Liver (tissue), 10 donors: ENCODE measurements at places on chromosomes 16 and 17.

DNA sequence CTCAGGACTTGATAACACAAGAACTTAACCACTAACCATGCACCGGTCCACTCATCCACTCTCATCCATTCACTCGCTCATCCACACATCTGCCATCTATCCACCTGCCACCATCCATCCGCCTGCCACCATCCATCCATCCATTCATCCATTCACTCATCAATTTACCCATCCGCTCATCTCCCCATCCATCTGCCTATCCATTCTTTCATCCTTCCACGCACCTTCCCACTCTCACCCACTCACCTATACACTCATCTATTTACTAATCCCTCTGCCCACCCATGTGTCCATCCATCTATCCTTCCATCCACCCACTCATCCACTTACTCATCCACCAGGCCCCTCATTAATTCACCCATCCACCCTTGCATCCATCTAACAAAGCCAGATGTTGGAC lies 131.0 kb downstream of the MRM1 start:
- no peak overlapping the region for H3K27ac ChIP-seq
- DNase-seq, result no peak
- H3K27me3 ChIP-seq, result peaks cover 2% of the 10 kb centered on the region
- no peaks in the 10 kb centered on the region for H3K36me3 ChIP-seq
- H3K4me3 ChIP-seq, result no peak overlapping the region

DNA sequence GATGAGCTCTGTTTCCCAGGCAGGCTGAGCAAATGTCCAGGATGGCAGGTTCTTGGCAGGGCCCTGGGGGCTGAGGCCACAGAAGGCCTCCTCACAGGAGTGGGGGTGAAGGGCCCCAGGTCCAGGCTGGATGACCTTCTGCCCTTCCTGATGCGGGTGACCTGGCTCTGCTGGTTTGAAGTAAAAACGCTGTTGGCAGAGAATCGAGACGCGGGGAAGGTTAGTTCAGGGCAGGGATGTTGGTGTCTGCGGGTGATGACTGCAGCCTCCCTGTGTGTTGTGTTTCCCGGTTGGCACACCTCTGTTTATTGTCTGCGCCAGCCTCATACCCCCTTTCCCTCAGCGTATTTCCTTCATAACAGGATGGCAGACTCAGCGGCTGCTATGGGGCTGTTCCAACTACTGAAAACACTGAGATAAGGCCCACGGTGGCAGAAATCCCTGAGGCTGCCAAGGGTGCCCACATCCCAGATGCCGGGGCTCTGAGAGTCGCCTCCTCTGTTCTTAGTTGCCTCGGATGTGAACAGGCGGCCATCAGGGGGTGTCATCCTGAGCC lies 104.6 kb downstream of the METRNL start:
- DNase-seq, result no peak
- no peak overlapping the region for H3K4me3 ChIP-seq
- no peaks in the 10 kb centered on the region for H3K36me3 ChIP-seq
- H3K4me1 ChIP-seq, result no peaks in the 10 kb centered on the region

GRCh38 chr16:76164970-76165558 lies 112.1 kb upstream of the CNTNAP4 start:
- H3K27me3 ChIP-seq, result no peaks in the 10 kb centered on the region
- H3K27ac ChIP-seq, result no peak overlapping the region
- no peaks in the 10 kb centered on the region for H3K36me3 ChIP-seq
- no peak for DNase-seq
- no peaks in the 10 kb centered on the region for H3K4me1 ChIP-seq

DNA sequence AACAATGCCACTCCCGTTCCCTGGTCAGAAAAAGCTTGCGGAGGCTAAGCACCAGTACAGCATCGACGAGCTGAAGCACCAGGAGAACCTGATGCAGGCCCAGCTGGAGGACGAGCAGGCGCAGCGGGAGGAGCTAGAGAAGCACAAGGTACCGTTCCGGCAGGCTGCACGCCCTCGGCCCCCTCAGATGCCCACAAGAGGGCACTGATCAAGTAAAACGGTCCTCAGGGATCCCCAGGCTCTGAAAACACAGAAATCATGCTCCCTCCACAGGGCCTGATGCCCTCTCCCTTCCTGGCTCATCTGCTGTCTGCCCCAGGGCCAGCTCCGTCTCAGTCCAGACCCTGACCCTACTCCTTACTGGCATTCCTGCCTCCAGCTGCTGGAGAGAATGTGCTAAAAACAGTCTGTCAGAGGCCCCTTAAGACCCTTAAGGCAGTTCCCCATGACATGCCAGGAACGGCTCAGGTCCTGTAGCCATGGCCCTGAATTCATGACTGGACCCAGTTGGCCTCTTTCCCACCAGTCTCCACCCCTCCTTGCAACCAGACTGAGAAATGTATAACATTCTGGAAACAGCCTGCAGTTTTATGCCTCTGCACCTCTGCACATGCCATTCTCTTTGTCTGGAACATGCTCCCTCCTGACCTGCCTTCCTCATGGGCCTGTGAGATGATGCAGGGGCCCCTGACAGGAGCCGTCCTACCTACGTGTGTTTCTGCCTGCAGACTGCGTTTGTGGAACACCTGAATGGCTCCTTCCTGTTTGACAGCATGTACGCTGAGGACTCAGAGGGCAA lies 21.8 kb downstream of the DRC3 start:
- no peaks in the 10 kb centered on the region for H3K27me3 ChIP-seq
- DNase-seq, result no peak
- H3K4me3 ChIP-seq, result no peak overlapping the region

GRCh38 chr16:80990577-80990976 lies 16.1 kb downstream of the CMC2 start:
- H3K27ac ChIP-seq, result no peak overlapping the region
- no peaks in the 10 kb centered on the region for H3K27me3 ChIP-seq
- DNase-seq, result no peak
- H3K4me1 ChIP-seq, result peaks cover 62% of the 10 kb centered on the region
- H3K4me3 ChIP-seq, result no peak overlapping the region
- no peaks in the 10 kb centered on the region for H3K36me3 ChIP-seq

DNA sequence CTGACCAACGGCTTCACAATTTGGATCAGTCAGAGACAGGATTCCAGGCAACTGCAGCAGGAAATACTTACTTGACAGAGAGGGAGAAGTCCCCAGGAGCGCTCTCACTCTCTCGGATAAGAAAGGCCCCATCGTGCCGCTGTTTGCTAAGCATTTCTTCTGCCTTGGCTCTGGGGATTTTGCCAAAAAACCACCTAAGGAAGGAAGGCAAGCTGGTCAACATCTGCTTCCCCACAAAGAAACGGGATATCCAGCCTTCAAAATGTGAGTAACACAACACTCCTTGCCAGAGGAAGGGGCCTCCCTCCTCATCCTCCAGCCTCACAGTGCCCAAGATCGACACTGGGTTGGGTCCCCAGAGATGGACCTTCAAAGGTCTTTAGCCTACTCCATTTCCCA lies 36.6 kb upstream of the SLC25A19 start:
- no peak for DNase-seq
- H3K4me1 ChIP-seq, result peaks cover 2% of the 10 kb centered on the region
- no peak overlapping the region for H3K27ac ChIP-seq
- H3K27me3 ChIP-seq, result no peaks in the 10 kb centered on the region
- peaks cover 1% of the 10 kb centered on the region for H3K36me3 ChIP-seq

DNA sequence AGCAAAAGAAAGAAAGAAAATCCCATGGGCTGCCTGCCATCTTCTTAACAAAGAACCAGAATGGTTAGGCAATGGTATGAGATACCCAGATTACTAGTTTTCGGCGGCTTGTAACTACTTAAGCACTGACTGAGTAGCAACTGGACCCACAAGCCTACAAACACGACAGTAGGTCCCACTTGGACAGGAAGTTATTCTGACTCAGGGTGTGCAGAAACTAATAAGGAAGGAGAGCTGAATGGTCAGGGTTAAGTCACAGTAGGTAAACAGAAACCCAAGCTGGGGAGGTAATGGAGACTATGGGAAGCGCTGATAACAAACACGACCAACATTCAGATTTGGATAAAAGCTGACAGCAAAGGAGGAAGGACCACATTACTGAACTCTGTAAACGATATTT lies 10.4 kb upstream of the HLF start:
- no peak overlapping the region for H3K27ac ChIP-seq
- no peak for DNase-seq
- H3K27me3 ChIP-seq, result no peaks in the 10 kb centered on the region

DNA sequence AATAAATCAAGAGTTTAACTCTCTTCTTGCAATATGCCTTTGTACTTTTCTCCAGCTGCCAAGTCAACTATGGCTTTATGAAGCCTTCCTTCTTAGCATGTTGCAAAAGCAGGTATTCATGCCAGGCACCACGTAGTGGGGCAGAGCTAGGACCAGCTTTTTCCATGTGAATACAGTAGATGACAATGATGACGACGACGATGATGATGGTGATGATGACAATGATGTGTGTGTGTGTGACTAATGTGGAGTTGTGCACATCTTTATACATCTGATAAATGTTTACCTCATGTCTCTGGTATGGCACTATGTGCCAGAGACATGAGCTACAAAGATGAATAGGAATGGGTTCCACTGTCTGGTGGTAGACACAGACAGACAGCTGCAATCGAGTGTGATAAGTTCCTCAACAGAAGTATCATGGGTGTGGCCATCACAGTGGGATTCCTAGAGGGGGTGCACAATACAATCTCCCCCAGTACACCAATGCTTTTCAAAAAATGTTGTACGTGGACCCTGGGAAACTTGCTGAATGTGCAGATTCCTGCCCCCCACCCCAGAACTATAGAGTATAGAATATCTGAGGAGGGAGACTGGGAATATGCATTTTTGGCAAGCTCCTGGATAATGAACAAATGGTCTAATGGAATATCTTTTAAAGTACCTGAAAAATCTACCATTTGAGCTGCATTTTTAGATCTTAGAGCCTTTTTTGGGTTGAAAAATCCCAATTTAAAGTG lies 183.4 kb downstream of the ABCC12 start:
- no peak for DNase-seq
- H3K36me3 ChIP-seq, result no peaks in the 10 kb centered on the region
- H3K27me3 ChIP-seq, result no peaks in the 10 kb centered on the region
- no peak overlapping the region for H3K27ac ChIP-seq
- H3K4me1 ChIP-seq, result no peaks in the 10 kb centered on the region

- DNase-seq, result peak; percentile 43
- H3K4me1 ChIP-seq, result peaks cover 44% of the 10 kb centered on the region
- no peaks in the 10 kb centered on the region for H3K36me3 ChIP-seq
- H3K4me3 ChIP-seq, result peak within 1 kb of the TSS; percentile 55
- no peaks in the 10 kb centered on the region for H3K27me3 ChIP-seq
- H3K27ac ChIP-seq, result peak within 1 kb of the TSS; percentile 75
These were observed at the start of gene ACSM3 for GRCh38 chr16:20763461-20764232. Gene ACSM3, plus strand, starts transcription at chr16:20764014. Its CDS starts 6,021 bp downstream, at chr16:20770035.

- no peak overlapping the region for H3K27ac ChIP-seq
- no peak overlapping the region for H3K4me3 ChIP-seq
- no peaks in the 10 kb centered on the region for H3K4me1 ChIP-seq
- DNase-seq, result no peak
- no peaks in the 10 kb centered on the region for H3K36me3 ChIP-seq
These were observed 5.9 kb upstream of the SSTR5 start for GRCh38 chr16:1066584-1067172.

- H3K27me3 ChIP-seq, result no peaks in the 10 kb centered on the region
- no peaks in the 10 kb centered on the region for H3K36me3 ChIP-seq
- no peak for DNase-seq
- no peak overlapping the region for H3K4me3 ChIP-seq
- H3K4me1 ChIP-seq, result peaks cover 11% of the 10 kb centered on the region
These were observed 16.1 kb upstream of the SREBF1 start for GRCh38 chr17:17852930-17853329.

- no peak overlapping the region for H3K4me3 ChIP-seq
- no peaks in the 10 kb centered on the region for H3K36me3 ChIP-seq
- H3K27me3 ChIP-seq, result no peaks in the 10 kb centered on the region
- DNase-seq, result no peak
These were observed 116.4 kb downstream of the NPIPB5 start for GRCh38 chr16:22627043-22627442.

DNA sequence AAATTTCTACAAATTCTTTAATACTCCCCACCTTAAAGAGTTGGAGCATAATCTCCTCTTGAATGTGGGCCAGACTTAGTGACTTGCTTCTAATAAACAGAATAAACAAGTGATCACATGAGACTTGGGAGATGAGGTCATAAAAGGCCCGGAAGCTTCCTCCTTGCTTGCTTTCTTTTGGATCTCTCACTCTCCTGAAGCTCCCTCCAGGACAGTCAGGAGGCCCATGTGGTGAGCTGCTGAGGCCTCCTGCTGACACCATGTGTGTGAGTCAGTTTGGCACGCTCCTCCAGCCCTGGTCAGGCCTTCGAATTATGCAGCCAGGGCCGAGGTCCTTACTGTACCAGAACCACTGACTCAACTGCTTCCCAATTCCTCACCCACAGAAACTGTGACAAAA lies 53.2 kb downstream of the NDEL1 start:
- no peak overlapping the region for H3K4me3 ChIP-seq
- DNase-seq, result no peak
- H3K36me3 ChIP-seq, result peaks cover 26% of the 10 kb centered on the region

GRCh38 chr17:2779545-2779944 lies 16.7 kb upstream of the RAP1GAP2 start:
- H3K27ac ChIP-seq, result no peak overlapping the region
- no peak overlapping the region for H3K4me3 ChIP-seq

GRCh38 chr16:66441586-66442375 lies 14.7 kb downstream of the BEAN1 start:
- H3K36me3 ChIP-seq, result no peaks in the 10 kb centered on the region
- DNase-seq, result no peak
- no peak overlapping the region for H3K4me3 ChIP-seq
- H3K27ac ChIP-seq, result no peak overlapping the region

- peaks cover 8% of the 10 kb centered on the region for H3K4me1 ChIP-seq
- H3K27me3 ChIP-seq, result no peaks in the 10 kb centered on the region
- no peak overlapping the region for H3K27ac ChIP-seq
These were observed 5.5 kb upstream of the ASGR1 start for GRCh38 chr17:7184647-7185046.

GRCh38 chr16:75476817-75477216 lies 12.3 kb upstream of the TMEM170A start:
- H3K27me3 ChIP-seq, result no peaks in the 10 kb centered on the region
- no peaks in the 10 kb centered on the region for H3K4me1 ChIP-seq
- no peak overlapping the region for H3K27ac ChIP-seq
- H3K4me3 ChIP-seq, result no peak overlapping the region
- DNase-seq, result no peak
- H3K36me3 ChIP-seq, result no peaks in the 10 kb centered on the region

- no peaks in the 10 kb centered on the region for H3K27me3 ChIP-seq
- DNase-seq, result no peak
- no peak overlapping the region for H3K4me3 ChIP-seq
These were observed 32.1 kb downstream of the GINS2 start for GRCh38 chr16:85656351-85657266.

DNA sequence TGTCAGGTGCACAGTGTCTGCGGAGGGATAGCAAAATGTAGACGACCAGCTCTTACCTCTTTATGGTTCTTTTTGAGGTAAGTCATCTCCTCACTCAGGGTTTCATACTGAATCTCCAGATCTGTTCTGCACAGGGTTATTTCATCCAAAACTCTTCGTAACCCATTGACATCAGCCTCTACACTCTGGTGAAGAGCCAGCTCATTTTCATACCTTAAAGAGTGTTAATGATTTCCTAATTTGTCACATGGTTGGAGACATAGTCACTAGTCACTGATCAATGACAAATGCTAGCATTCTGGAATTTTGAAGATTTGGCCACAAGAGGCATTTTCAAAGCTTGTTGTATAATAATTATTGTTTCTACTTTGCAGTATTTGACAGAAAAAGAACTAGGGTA lies 1.3 kb downstream of the KRT25 start:
- no peaks in the 10 kb centered on the region for H3K4me1 ChIP-seq
- H3K27ac ChIP-seq, result no peak overlapping the region
- no peak overlapping the region for H3K4me3 ChIP-seq
- no peak for DNase-seq

- no peaks in the 10 kb centered on the region for H3K36me3 ChIP-seq
- no peak overlapping the region for H3K4me3 ChIP-seq
- DNase-seq, result no peak
- no peak overlapping the region for H3K27ac ChIP-seq
These were observed 34.0 kb upstream of the ADAMTS18 start for GRCh38 chr16:77468831-77469230.
